ENCODE measurements at places on chromosomes 4 and X.
A peak's percentile ranks its signal among the peaks of the same experiment; 100 is the strongest.

DNA sequence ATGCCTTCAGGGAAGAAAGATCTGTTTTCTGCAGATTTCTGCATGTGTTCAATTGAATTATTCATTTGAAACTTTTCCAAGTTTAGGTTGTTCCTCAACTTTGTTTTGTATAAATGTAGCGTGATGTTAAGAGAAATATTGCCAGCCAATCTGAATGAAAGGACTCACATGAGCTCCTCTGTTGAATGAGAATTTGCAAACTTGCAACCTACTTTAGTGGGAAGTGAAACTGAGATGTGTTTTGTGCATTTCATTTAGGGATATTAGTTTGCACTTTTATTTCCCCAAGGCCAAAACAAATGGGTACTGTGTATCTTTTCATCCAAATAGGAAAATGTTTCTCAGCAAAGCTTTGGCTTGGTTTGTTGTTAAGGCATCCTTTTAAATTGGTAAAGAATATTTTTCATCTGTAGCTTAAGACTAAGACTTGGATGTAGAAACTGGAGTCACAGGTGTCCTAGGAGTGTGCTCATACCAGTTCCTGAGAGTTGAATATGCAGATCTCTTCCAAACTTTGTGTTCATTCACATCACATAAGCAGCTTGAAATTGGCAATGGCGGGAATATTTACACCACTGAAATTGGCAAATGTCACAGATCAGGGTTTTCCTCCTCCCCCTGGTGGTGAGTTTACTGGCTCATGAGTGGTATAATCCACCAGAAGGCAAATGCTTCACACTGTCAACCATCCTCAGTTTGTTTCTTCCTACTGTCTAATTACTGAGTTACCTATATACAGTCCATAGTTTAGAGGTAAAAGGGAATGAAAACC is 193.6 kb upstream of the BANK1 start:
- DNase-seq = no peak

DNA sequence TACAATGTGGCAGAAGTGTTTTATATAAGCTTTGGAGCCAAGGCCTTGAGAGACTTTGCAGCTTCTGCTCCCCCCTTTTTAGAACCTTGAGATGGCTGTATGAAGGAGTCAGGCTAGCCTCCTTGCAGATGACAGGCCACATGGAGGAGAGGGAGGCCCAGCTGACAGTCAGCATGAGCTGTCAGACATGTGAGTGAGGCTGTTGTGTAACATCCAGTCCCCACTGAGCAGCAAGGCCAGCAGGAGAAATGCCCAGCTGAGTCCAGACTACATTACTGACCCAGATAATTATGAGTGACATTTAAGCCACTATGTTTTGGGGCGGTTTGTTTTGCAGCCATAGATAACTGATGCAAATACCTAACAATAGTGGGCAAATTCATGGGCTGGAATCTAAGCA is 515.3 kb upstream of the ARX start:
- peak; percentile 64 for DNase-seq

GRCh38 chrX:11589641-11590040 is 76.1 kb downstream of the ARHGAP6 start:
- no peak for DNase-seq

DNA sequence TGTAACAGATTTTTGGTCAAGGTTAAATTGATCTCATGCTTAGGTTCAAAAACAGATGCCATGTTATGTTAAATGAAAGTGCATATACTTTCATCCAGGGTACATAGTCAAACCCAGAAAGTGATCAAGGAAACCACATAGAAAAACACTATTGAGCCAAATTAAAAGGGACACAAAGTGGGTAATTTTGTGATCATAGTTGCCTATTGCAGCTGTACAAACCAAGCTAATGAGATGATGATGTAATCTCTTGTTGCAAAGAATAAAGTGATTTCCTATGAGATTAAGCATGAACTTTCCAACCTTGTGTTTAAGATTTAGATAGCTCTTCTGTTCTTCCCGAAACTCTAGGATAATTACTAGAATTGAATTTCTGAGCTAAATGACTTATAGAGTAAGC is 20.2 kb upstream of the LIMCH1 start:
- no peak for DNase-seq

GRCh38 chr4:36207367-36207766 is 36.9 kb downstream of the ARAP2 start:
- DNase-seq = no peak

All from stromal cell of bone marrow (primary cell).